ENCODE measurements at places on chromosomes 5 and 9.

GRCh38 chr5:87524217-87524616 is 111.5 kb upstream of the CCNH start:
- no peak for DNase-seq

DNA sequence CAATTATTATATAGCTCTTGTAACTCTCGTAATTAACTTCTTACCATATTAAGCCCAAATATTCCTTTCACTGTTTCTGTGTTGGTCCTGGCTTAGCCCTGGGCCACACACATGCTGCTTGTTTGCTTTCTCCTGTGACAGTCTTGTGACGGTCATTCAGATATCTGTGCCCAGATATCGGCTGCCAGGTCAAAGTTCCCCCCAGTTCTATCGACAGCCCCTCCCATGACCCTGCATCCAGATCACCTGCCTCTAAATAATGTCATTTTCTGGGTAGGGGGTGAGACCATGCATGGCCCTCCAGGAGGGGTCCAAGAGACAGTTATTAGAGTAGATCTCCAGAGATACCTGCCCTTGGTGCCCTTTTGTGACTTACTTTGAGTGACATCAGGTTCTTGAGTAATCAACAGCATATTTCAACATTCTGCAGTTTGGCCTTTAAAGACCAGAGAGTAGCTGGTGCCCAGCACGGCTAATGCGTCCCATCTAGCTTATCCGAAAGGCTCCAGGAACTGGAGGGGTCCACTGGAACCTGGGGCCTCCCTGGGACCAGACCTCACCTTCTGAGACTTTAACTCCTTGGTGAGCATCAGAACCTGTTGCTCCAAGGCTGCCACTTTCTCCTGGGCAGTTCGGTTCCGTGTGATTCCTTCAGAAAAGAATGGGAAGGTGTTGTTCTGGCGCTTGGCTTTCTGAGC is 26.9 kb downstream of the TBC1D2 start:
- no peak for DNase-seq

DNA sequence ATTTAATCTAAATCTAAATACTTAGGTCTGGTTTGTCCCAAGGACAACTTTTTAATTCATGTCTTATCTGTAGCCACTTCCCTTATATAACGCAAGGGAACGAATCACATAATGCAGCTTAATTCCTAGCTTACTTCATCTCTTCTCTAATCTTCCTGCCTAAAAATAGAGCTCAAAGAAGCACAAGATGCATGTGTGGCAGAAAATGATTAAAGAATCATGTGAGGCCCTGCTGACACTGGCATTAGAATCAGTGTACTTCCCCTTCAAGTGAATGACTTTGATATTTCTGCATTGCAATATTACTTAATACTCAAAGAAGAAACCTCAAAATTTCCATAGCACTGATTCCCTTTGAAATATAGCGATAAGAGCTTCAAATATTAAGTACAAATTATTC is 317.9 kb upstream of the FTMT start:
- no peak for DNase-seq

DNA sequence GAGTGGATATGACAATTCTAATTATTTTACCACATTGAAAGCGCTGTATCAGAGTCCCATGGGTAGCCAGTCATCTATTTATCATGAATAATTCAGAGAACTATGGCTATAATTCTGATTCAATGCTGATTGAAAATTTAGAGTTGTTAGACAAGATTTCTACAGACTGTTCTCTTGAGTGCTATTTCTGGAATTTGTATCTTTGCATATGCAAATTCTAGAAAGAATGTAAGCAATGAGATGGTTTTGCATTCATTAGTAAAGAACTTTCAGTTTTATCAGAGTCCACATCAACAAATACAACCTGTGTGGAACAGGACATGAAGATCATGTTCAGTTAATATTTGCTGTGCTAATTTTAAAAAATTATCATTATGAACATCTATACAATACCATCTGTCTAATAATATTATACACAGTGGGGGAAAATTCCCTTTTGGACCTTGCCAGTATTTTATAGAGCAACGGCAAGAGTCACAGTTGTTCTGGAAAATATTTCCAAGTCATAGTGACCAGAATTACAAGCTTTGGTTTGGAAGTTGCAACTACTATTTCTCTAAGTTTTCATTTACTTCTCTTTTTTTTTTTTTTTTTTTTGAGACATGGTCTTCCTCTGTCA is 372.7 kb upstream of the PTGER4 start:
- DNase-seq = no peak

DNA sequence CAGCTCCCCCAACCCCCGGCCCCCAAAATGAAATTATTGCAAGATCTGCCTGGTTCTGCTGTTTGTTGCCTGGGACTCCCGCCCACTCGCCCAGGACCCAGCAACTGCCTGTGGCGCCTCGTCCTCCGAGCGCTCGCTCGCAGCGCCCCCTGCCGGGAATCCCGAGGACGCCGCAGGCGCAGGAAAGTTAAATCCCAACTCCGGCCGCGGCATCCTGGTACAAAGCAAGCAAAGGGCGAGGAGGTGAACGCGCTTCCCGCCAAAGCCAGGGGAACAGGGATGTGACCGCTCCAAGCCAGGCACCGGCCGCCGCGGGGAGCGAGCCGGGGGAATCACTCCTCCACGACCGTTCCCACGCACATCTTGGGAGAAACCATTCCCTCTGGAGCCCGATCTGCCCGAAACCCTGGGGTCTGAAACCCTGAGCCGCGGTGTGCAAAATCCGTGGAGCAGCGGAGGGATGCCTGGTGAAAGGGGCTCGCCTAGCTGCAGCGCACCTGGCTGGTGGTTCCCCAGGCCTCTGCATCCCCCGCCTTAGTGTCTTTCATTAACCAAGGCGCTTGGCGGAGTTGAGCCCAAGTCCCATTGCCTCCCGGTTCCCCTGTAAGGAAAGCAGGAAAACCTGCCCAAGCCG is 1.3 kb downstream of the SEMA5A start:
- DNase-seq = peak; percentile 25

- no peak for DNase-seq
These were observed 95.6 kb downstream of the GNAQ start for GRCh38 chr9:77935974-77936373.

- DNase-seq = no peak
These were observed 1.9 kb downstream of the PJA2 start for GRCh38 chr5:109407913-109408312.

GRCh38 chr9:74275872-74276508 is 221.1 kb upstream of the RORB start:
- no peak for DNase-seq
